Renal pelvis (tissue), 12 donors: ENCODE measurements at places on chromosomes 3 and 15. TPM values are rescaled to one million over a fixed set of nuclear protein-coding genes. Genes with fewer than 3 reads are reported as not detected.

GRCh38 chr3:134527037-134527436, 41.2 kb downstream of the CEP63 start:
- no peak for DNase-seq

GRCh38 chr3:2099028-2099671, 484 bp downstream of the CNTN4 start:
- peak; percentile 73 for DNase-seq

GRCh38 chr3:98733812-98734281, 29.3 kb upstream of the ST3GAL6 start:
- DNase-seq = peak; percentile 40

- DNase-seq = no peak
Measured at GRCh38 chr3:147614210-147614609, 205.0 kb downstream of the ZIC1 start.

DNA sequence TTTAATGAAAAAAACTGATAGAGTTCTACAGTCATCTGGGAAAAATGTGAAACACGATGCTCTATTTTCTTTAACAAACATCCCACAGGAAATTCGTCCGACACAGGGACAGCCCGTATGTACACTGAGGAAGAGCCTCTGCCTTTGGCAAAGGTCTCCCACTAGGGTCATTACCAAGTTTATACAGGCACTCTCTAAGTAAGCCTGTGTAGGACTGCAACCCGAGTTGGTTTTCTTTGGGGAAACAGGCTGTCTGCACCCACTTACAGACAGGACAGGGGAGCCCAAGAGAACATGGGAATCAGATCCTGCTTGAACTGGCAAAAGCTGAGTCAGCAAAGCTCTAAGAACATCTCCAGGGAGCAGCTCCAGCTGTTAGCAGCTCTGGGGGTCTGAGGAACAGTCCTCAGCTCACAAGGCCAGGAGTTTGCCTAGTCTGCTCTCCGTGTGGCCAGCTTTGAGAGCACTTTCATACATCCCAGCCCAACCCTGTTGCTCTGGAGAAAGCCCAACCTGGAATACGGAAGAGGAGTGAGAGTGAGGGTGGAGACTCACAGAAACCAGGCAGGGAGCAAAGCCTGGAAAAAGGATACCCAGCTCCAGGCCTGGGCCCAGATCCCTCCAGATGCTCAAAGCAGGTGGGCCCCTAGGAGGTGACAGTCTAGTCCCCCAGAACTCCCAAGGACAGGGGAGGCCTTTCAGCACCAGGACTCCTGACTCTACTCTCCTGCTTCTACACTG, 1.9 kb downstream of the TBC1D2B start:
- DNase-seq = peak; percentile 81

The FBXW12 gene
- 0.34 TPM for polyA plus RNA-seq

The TRPM1 gene
- 0.21 TPM for polyA plus RNA-seq
